ENCODE measurements at places on chromosomes 16 and 17.

DNA sequence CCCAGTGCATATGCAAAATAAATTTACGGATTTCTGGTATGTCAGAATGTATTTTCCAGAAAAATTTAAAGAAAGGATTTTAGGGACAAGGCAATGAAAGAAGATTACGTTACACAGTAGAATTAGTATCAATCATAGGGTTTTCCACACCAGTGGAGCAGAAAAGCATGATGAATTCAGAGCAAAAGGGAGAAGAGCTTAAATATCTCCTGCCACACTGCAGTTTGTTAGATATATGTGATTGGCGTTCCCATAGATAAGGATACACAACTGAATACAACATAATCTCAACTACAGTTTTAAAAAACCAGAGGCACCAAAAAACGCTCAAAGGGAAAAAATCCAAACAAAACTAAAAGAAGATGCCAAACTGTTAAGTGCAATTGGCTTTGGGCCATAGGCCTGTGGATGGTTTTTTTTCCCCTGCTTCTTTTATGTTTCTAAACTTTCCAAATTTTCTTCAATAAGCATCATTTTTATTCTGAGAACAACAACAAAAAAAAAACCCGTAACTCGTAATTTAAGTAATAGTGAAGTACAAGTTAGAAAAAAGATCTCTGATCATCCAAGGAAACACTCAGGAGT is 22.3 kb downstream of the MARF1 start:
- no peak for DNase-seq

DNA sequence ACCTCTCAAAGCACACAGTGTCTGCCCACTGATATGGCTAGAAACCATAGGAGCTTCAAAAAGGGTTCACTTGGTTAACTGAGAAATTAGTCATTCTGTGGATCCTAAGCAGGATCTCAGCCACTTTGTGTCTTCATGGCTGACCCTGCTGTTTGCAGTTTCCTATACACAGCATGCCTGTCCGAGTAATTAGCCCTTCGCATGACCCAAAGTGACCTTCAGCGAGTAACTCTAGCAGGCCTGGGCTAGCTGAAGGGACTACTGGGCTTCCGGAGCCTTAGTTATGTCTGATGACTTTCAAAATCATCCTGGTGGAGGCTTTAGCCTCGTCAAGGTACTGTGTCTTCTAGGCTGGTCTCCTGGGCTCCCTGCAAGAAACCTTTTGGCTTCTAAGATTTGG is 28.9 kb upstream of the FBXW10B start:
- DNase-seq = no peak

DNA sequence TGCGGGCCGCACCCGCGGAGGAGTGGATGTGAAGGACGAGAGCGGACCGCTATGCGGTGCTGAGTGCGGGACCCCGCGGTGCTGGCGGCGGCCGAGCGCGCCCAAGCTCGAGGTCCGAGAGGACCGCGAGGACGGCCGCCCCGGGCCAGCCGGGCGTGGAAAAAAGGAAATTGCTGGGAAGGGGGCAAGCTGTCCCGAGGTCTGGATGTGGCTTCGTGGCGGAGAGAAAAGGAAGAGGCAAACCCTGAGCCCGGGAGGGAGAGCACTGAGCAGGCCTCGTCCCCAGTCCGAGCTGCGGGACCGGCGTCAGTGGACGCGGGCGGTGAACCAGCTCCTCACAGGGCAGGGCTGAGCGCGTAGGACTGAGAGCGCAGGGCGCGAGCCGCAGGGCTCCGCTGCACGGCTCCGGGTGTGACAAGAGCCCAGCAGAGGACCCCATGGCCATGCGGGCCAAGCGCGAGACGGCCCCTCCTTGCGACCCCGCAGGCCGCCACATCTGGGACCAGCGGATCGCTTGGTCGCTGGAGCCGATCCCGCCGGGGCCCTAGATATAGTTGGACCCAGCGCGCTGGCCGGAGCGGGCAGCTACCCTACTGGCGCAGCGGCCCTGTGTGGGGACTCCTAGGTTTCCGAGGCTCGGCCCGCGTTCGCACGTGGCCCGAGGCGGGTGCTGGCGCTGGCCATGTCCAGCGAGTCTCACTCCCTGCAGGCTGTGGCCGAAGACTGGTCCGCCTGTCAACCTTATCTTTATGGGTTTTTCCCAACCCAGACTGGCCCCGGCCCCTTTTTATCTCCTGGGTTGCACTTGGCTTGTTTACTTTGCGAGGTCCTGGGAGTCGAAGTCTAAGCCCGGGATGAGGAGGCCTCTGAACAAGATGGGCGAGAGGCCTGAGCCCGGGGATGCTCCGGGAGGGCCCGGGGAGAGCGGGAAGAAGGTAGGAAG is 2.4 kb downstream of the TBX4 start:
- DNase-seq = no peak

DNA sequence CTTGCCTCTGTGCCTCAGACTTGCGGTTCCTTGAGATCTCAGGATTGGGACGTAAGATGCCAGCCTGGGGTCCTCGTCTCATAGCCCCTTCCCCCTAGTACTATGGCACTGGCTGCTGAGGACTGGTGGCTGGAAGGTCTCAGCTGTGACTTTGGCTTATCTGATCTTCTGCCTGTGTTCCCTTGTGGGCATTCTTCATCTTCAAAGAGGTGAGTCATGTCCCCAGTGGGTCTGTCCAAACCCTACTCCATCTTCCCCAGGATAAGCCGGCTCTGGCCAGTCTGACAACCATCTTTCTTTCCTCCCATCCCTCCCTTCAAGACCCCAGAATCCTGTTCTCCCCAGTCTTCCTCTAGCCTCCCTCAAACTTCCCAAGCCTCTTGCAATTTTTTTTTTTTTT is 3.6 kb downstream of the CD19 start:
- DNase-seq = no peak

DNA sequence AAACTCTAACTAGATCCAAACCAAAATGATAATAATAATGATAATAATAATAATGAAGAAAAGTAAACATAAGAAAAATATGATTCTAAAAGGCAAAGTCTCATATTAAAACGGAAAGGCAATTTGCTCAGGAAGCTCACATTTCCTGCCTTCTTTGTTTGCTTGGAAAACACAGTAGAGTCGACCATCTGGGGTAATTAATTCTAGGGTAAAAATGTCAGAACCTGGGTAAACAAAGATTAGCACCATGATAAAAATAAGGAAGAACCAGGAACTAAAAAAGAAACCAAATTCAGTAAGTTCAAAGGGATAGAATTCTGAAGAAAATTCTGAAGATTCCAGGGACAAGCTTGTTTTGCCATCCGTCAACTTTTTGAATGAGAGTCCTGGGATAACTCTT is 16.2 kb downstream of the KRABD2 start:
- DNase-seq = no peak

DNA sequence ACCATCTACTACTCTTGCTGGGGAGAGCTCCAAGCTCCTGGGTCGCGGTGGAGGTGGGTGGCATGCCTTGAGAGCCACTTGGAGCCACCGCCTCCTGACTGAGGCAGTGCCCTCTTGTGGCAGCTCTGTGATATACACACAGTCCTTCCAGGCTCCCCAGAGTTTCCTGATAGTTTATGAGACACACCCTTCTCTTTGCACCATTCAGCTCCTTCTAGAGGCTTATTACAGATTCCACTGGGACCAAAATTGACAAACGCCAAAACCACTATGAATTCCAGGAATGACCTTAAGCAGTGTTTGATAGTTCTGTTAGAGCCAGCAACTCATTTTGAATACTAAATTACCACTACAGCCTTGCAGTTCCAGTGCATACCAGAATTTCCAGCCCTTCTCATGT is 170.1 kb upstream of the CDH13 start:
- peak; percentile 26 for DNase-seq
